ENCODE measurements at places on chromosomes 12 and 14.
A peak's percentile ranks its signal among the peaks of the same experiment; 100 is the strongest.

DNA sequence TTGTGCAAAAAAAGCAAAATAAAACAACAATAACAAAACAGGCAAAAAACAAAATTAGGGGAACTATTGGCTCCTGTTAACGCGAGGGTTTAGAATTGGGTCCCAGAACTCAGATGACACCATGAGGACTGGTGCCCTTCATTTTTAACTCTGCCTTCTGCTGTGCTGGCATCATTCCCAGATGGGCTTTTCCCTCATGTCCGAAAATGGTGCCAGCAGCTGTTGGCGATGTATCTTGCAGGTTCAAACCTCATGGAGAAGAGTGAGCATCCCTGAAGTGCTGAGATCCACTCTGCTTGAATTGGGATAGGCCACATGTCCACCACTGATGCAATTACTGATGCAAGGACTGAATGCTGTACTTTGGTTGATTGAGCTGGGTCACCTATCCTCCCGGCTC is 61.1 kb downstream of the MYRFL start:
- DNase-seq, result no peak

GRCh38 chr12:131671871-131672270 is 39.0 kb upstream of the SFSWAP start:
- DNase-seq, result no peak

- DNase-seq, result no peak
Observed at GRCh38 chr12:91331371-91331770, 148.8 kb upstream of the DCN start.

DNA sequence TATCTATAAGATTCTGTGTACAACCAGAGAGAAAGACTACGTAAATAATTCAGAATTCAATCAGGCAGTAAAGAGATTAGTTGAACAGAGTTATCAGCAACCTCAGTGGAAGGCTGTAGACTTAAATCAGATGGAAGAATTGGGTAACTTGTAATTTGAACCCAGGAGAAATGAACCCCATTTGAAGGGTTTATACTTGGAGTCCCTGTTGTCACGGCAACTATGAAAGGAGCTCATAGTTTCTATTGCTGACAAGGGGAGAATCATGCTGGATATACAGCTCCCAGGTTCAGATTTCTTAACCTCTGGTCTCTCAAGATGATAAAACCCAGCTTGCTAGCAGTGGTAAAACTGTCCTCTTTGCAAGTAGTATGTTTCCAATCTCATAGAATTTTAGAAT is 54.4 kb upstream of the BMP4 start:
- DNase-seq, result no peak

DNA sequence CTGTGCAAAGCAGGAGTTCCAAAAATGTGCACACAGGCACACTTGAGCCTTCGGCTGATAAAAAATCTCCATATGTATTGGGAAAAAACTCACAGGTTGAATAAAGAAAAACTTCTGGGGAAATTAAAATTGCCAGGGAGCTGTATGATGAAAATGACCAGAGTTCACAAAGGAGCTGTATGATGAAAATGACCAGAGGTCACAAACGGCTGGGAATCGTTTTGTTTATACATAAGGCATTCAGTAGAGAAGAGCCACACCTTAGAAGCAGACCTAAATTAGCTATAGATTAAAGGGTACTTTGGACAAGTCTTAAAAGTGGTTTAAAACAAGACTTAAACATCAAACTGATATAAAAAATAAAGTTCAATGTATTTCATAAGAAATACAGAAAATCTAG is 251.7 kb upstream of the TMEM132C start:
- no peak for DNase-seq

DNA sequence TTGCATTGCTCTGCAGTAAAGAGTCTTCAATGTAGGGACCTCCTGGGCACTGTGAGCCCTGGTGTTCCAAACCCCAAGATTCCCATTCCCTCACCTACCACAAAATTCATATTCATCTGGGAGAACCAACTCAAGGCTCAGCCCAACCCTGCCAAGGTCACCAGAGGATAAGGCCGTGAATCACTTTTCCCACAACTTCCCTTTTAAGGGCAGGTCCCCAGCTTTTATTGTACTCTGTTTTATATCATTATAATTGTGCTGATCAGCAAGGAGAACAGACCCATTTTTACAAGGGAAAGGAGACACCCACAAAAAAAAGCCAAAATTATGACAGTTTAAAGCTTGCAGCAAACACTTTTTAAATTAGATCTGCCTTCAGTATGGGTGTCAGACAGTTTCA is 363.0 kb upstream of the FKBP4 start:
- no peak for DNase-seq

DNA sequence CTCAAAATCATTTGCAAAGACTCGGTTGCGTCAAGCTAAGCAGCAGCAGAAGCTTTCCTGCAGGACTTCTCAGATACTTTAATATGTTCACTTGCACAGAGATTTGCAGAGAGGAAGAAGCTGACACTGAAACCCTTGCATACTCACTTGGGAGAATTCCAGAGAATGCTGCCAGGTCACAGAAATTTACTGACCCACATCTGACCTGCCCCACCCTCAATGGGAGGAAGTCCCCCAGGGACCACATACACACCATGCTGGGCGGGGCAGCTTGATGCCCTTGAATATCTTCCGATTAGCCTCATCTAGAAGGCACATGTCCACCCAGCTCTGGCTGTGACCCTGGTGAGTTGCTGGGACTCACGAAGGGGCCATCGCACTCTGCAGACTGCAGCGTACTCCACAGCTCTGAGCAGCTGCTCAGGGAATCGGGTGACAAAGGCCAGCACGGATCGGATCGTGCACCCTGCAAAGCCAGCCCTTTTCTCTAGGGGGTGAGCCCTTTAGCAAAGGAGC is 83.2 kb downstream of the ITPK1 start:
- no peak for DNase-seq

DNA sequence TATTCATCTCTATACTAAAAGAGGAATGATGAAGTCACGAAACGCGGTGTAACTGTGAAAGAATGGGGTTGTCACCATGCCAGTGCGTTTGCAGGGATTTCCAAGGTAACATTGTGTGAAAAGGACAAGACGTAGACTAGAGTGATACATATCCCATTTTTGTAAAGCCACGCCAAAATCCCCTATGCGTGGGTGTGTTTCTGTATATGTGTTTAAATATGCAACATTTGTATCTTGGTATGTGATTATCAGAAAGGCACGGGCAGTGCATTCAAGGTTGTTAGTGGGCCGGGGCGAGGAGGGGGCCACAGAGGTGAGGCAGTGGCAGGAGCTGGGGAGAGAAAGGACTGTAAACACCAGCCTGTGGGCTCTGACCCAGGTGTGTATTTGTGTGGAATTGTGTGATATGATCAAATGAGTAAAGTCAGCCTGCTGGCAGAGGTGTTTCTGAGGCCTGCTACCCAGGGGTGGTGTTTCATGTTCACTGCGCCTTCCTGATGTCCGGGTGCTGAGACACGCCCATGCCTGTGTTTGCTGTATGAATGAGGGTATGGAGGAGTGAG is 137.8 kb downstream of the ADGRD1 start:
- DNase-seq, result peak; percentile 33

DNA sequence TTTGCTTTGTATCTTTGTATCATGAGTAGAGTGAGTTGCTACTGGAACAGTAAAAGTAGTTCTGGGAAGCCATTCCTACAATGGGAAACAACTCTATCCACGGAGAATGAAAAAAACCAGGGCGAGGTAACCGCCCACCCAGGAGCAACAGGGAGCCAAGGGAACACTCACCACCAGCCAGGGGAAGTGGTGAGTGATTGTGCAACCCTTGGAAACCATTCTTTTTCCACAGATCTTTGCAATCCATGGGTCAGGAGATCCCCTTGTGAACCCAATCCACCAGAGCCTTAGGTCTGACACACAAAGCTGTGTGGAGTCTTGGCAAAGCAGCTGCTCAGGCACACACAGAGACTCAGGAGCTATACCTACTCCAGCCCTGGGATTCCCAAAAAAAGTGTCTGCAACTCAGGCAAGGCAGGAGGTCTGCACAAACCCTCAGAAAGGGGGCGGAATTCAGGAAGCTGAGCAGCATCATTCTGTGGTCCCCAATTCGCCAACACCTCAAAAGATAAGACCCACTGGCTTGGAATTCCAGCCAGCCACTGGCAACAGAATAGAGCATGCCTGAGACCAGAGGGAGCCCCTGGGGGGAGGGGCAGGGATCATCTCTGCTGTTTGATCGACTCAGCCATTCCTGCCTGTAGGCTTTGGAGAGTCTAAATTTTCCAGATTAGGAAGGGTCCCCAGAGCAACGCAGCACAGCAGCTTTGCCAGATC is 52.1 kb upstream of the PPFIA2 start:
- DNase-seq, result no peak

DNA sequence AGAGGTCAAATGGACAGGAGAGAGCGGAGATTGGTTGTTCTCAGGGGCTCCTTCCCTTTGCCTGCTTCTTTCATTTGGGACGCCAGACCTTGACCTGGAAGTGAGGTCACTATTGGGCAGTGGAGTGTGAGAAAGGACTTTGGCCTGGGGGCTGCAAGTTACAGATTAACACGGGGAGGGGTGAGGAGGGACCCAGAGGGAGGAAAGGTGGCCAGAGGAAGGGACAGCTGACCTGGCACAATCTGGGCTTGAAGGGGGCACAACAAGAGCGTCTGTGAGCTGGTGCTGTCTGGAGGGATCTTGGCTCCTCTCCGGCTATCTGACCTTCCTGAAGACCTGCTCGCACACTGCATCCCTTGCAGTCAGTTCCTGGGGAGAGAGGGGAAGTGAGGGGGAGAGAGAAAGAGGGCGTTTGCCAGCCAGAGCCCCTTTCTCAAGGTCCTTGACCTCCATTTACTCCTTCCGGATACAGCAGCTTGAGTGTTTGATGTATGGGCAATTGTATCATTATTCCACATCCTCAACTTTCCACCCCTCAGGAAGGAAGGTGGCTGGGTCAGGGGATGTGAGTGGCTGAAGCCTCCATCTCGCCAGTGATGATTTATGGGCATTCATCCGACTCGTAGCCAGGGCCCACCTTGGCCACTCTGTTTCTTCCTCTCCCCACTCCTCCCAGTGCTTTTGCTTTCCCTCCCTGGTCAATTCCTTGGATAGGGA is 4.7 kb downstream of the RBP5 start:
- no peak for DNase-seq

DNA sequence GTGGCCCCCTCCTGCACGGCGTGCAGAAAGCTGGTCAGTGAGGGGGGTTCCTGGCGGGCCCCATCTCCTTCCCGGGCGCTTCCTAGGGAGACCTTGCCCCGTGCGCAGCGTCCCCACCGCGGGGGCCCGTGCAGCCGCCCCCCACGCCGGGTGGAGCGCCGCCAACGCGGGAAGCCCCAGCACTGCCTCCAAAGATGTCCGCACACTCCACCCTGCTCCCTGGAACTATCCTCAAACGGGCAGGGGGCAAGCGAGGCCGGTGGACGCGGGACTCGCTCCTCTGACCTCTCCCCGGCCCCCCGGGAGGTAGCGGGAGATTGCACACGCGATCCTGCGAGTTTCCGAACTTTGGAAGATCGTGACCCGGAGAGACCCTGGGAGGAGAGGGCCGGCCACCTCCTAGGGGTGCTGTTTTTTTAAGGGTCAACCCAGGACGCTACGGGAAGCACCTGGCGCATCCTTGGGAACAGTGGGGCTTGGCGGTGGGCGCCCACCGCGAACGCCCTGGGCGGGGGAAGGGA is 1.5 kb upstream of the FZD10 start:
- no peak for DNase-seq

- DNase-seq, result no peak
Observed at GRCh38 chr14:61581955-61582615, 113.2 kb upstream of the HIF1A start.

DNA sequence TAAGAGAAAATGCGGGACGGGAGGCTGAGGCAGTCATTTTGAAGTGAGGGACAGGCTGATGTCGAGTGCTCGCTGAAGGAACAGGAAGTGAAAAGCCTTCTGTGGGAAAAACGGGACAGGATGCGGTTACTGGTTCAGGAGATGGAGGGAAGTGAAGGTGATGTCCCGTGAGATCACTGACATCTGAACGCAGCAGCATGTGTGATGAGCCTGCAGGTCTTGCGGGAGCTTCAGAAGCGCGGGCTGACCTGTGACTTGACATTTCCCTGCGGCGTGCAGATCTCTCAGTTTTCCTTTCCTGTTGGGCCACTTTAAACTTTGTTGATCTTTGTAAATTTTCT is 77.8 kb downstream of the DDX51 start:
- no peak for DNase-seq

- DNase-seq, result no peak
Observed at GRCh38 chr14:82003426-82003825, 469.8 kb upstream of the SEL1L start.

GRCh38 chr12:86196465-86196864 is 59.7 kb downstream of the MGAT4C start:
- DNase-seq, result no peak

GRCh38 chr12:49370539-49370938 is 3.3 kb downstream of the SPATS2 start:
- no peak for DNase-seq

DNA sequence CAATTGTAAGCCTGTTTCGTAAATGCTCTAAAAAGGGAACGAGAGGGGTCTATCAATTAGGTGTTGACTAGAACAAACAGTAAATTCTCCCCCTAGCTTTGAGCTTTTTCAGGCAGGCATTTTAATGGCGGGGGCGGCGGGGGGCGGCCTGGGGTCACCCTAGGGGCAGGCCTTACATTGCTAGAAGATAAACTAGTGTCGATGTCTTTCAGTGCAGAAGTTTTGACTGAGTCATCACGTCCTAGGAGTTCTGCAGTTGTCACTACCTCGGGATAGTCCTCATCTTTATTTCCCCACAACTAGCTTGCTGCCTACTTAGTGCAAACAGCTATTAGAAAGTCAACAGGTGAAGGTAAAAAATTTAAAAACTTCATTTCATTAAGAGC is 1.6 kb downstream of the ATP6V1D start:
- DNase-seq, result no peak

- no peak for DNase-seq
Observed at GRCh38 chr14:99945732-99946651, 119.2 kb upstream of the EVL start.

- DNase-seq, result no peak
Observed at GRCh38 chr14:74645756-74646470, 33.9 kb upstream of the LTBP2 start.

- DNase-seq, result no peak
Observed at GRCh38 chr12:21828136-21828775, 53.8 kb upstream of the KCNJ8 start.

DNA sequence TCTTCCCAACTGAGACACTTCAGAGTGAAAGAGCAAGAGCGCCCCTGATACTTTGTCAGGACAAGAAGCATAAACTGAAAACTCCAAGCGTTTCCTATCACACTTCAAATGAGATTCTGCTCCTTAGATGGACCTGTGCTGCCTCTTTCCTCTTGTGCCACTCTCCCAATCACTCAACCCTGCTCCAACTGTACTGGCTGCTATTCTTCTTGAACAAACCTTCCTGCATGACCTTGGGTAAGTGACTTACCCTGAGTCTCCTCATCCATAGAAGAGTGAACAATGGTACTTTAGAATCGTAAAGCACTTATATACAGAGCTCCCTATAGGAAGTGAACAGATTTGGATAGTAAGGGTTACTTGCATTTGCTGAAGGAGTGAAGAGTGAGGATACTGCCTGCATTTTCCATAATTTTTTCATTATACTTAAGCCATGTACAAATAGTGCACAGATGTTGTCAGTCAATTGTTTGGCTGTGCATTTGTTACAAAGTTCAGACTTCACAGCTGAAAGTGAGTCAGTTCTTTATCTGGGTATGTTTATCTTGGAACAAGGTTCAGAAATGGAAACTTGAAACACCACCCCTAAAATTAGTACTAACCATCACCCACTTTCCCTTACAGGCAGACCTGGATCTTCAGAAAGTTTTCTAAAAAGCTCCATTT is 10.8 kb downstream of the MTERF2 start:
- DNase-seq, result no peak

- DNase-seq, result no peak
Observed at GRCh38 chr14:84707830-84708229, 822.1 kb upstream of the FLRT2 start.
